Activated T-helper 1 cell treated with anti-CD3 and anti-CD28 coated beads, Interleukin-12 subunit alpha, Interleukin-12 subunit beta, Interleukin-2, Interleukin-4 antibody, amounts not matched to agents 30 ng/mL and 10 ng/mL and 1 ng/mL, durations not matched to agents 14 hours and 24 hours and 36 hours (primary cell): ENCODE measurements at places on chromosomes 12 and 14.
A peak's percentile ranks its signal among the peaks of the same experiment; 100 is the strongest.

GRCh38 chr12:109448707-109449390 is 28.3 kb downstream of the KCTD10 start:
- H3K36me3 ChIP-seq: peaks cover 22% of the 10 kb centered on the region
- no peaks in the 10 kb centered on the region for H3K4me1 ChIP-seq
- no peaks in the 10 kb centered on the region for H3K27me3 ChIP-seq
- no peak for DNase-seq
- H3K4me3 ChIP-seq: no peak overlapping the region
- H3K27ac ChIP-seq: no peak overlapping the region

GRCh38 chr12:89470741-89471509 is 53.7 kb downstream of the GALNT4 start:
- H3K36me3 ChIP-seq: peaks cover 19% of the 10 kb centered on the region
- no peak overlapping the region for H3K4me3 ChIP-seq

DNA sequence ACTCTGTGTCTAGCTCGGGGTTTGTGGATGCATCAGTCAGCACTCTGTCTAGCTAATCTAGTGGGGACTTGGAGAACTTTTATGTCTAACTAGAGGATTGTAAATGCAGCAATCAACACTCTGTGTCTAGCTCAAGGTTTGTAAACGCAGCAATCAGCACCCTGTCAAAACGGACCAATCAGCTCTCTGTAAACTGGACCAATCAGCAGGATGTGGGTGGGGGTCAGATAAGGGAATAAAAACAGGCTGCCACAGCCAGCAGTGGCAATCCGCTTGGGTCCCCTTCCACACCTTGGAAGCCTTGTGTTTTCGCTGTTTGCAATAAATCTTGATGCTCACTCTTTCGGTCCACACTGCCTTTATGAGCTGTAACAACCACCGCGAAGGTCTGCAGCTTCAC is 920.7 kb upstream of the FOXG1 start:
- H3K4me3 ChIP-seq: no peak overlapping the region
- no peak overlapping the region for H3K27ac ChIP-seq
- no peaks in the 10 kb centered on the region for H3K36me3 ChIP-seq
- no peak for DNase-seq
- no peaks in the 10 kb centered on the region for H3K4me1 ChIP-seq

GRCh38 chr14:93073910-93074769 is 41.6 kb downstream of the ITPK1 start:
- H3K27ac ChIP-seq: peak overlapping the region; percentile 19
- H3K4me3 ChIP-seq: no peak overlapping the region
- H3K27me3 ChIP-seq: peaks cover 2% of the 10 kb centered on the region

GRCh38 chr12:42648061-42648460 is 58.5 kb upstream of the PRICKLE1 start:
- no peaks in the 10 kb centered on the region for H3K27me3 ChIP-seq
- DNase-seq: no peak
- H3K4me3 ChIP-seq: no peak overlapping the region
- no peaks in the 10 kb centered on the region for H3K4me1 ChIP-seq
- H3K27ac ChIP-seq: no peak overlapping the region
- no peaks in the 10 kb centered on the region for H3K36me3 ChIP-seq

- no peak overlapping the region for H3K27ac ChIP-seq
- no peak for DNase-seq
- H3K4me1 ChIP-seq: peaks cover 7% of the 10 kb centered on the region
- H3K4me3 ChIP-seq: no peak overlapping the region
- no peaks in the 10 kb centered on the region for H3K27me3 ChIP-seq
- H3K36me3 ChIP-seq: peaks cover 4% of the 10 kb centered on the region
Observed at GRCh38 chr14:45070215-45070614, 13.7 kb upstream of the PRPF39 start.
